ENCODE measurements at places on chromosomes 11 and 22.

DNA sequence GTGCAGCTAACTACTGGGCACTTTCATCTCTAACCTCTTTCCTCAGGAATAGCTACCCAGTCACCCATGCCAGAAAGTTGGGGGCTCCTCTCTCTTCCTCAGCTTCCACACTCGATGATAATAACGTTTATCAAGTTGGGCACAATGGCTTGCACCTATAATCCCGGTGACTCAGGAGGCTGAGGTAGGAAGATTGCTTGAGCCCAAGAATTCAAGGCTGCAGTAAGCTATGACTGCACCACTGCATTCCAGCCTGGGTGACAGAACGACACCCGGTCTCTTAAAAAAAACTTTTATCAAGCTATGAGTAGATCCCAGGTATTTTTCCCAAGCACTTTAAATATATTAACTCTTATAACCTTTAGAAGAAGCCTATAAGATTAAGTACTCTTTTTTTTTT is 2.0 kb downstream of the SF3A1 start:
- no peak for DNase-seq

GRCh38 chr11:72781063-72781312 is 12.9 kb downstream of the STARD10 start:
- DNase-seq, result no peak

DNA sequence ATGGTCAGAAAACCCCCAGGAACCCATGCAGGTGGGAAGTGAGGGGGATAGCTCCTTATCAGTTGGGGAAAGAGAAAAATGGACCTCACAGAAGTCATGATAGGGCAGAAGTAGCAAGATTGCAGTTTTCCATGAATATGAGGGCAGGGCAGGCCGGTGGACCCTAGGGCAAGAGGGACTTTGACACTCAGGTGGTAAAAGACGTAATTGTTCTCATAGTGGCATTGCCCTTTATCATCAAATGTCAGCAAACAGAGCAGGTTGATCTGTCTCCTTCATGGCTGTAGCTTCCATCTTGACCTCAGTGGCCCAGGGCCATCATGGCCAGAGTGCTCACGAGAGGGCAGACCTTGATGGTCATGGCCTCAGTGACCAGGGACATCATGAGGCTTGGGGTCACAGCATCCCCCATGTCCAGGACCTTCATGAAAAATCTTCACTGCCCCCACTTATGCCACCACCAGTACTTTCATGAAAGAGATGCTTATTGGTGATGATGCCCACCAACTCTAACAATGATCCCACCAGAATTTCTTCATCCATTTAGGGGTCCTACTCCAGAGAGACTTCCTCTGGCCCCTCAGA is 127.1 kb downstream of the SNX19 start:
- DNase-seq, result no peak

DNA sequence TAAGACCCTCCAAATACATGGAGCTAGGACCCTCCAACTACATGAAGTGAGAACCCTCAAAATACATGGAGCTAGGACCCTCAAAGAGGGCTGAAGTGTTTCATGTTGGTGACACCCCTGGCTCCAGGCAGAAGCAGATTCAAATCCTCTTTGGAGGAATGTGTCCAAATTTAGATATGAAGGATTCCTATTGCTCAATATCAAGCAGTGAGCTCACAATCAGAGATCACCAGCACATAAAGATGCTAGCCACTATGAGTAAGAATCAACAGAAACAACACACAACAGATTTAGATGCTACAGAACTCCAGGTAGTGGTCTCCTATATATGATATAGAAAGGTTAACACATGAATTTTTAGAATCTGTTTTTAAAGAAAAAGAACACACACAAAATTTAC is 11.2 kb upstream of the RAB3IL1 start:
- no peak for DNase-seq

DNA sequence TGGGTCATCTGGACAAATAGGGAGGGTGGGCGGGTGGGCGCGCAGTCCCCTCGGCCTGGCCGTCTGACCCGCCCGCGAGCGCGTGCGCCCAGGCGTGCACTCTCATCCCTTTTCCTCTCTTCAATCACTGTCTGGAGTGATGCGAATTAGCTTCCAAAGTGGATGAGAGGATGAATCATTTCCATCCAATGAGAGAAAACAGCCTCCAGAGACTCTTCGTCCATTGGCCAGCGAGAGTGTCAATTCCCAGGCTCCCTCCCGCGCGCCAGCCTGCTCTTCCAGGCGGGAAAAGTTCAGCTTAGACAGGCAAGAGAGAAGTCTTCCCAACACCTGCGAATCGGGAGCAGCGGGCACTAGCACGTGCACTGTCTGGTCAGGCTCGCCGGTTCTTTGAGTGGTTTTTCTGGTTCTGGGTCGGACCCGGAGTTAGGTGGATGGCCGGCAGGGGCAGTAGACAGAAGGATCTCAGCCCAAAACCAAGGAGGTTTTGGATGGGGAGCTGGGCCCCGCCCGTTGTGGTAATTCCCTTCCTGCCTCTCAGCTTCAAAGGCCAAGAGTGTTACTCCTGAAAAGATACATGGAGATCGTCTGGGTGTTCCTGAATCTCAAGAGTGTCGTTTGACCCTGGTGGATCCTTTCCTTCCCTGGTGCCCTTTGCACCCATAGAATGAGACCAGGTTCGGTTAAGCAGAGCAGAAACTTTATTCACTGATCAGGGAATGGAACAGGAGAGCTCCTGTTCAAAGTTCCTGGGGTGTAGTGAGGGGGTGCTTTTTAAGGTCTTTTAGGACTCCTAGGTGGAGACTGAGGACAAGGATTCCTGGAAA is 33.4 kb upstream of the GLYATL1 start:
- DNase-seq, result no peak

DNA sequence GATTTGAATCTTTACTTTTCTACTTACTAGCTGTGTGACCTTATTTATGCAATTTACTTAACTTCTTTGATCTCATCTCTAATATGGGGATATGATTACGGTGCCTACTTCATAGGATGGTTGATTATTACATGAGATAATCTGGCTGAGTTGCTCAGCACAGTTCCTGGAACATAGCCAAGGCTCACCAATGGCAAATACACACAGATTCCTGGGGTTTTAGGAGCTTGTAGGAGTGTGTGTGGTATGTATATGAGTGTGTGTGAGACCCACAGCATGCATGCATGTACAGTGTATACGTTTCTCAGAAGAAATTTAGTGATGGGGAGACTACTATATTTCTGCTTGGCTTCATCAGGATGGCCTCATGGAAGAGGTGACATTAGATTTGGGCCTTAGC is 256.9 kb downstream of the KIRREL3 start:
- DNase-seq, result no peak

DNA sequence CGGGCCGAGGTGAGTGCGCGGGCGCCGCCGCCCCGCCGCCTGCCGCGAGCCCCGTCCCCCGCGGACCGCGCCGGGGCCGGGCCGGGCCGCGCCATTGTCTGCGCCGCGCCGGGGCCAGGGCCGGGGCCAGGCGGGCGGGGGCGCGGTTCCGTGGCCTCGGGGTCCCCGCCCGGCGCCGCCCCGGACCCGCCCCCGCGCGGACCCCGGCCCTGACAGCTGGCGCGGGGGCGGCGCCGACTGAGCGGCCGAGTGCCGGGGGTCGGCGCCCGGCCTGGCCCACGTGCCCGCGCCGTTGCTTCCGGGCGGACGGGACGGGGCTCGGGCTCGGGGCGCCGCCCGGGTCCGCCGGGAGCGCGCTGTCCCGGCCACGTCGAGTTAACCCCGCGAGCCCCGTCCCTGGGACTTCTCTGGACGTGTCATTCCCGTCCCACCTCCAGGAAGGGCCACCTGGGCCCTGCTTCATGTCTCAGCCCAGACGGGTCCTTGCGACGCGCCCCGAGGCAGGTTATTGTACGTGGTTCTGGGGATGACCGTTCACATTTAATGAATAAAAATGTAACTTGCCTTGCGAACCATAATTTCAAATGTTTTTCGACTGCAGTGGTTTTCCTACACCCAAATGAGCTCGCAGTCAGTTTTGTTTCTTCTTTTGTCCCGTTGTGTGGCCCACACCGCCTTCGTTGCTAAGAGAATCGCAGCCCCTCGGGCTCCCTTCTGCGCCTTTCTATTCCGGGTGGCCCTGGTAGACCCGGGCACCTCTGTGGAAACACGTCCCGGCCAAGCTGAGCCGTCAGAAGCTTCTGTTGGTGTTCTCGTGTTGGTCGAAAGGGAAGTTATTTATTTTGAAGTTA is 562 bp downstream of the ZBED4 start:
- DNase-seq, result no peak

DNA sequence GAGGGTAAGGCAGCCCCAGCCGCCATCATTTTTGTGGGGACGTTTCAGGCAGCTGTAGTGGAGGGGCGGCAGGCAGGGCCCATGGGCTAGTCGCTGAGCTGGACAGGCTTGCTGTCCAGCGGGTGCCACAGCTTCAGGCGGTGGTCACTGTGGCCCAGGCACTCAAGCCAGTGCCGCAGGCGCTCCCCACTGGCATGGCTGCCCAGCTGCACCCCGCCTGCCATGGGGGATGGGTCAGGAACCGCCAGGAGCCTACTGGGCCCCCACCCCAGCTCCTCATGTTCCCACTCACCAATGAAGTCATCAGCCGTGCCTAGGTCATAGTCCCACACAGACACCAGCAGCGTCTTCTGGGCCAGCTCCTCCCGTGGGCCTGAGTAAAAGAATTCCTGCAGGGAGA is 6.0 kb downstream of the NDUFV1 start:
- DNase-seq, result no peak

DNA sequence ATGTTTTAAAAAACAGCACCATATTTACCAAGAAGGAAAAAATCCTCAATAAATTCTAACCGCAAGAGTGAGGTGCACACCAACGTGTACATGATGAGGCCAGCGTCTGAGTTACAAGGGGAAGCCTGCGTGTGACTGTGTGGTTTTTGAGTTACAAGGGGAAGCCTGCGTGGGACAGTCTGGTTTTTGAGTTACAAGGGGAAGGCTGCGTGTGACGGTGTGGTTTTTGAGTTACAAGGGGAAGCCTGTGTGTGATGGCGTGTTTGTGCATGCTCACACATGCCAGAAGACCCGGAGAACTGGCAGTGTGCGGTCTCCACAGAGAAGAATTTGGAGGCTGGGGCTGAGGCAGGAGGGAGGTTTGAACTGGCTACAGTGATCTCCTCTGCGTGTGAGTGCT is 1376.4 kb downstream of the TBC1D22A start:
- no peak for DNase-seq

GRCh38 chr22:27571463-27572277 is 229.9 kb downstream of the MN1 start:
- no peak for DNase-seq

DNA sequence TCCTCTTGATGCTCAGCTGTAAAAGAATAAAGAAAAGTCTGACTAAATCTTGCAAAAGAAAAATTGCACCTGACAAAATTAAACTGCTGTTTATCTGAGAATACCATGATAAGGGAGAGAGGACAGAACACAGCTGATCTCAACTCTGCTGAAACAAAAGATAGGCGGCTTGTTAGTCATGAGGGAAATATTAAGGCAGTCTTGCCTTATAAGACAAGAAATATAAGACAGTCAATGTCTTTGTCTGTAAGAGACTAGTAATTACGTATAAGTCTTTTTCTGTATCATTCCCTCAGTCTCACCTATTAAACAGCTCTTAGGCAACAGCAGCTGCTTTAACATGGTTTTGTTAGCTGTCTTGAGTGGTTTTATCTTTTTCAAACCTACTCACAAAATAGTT is 296.6 kb downstream of the LUZP2 start:
- DNase-seq, result no peak

GRCh38 chr22:33524511-33525260 is 395.6 kb downstream of the LARGE1 start:
- no peak for DNase-seq

DNA sequence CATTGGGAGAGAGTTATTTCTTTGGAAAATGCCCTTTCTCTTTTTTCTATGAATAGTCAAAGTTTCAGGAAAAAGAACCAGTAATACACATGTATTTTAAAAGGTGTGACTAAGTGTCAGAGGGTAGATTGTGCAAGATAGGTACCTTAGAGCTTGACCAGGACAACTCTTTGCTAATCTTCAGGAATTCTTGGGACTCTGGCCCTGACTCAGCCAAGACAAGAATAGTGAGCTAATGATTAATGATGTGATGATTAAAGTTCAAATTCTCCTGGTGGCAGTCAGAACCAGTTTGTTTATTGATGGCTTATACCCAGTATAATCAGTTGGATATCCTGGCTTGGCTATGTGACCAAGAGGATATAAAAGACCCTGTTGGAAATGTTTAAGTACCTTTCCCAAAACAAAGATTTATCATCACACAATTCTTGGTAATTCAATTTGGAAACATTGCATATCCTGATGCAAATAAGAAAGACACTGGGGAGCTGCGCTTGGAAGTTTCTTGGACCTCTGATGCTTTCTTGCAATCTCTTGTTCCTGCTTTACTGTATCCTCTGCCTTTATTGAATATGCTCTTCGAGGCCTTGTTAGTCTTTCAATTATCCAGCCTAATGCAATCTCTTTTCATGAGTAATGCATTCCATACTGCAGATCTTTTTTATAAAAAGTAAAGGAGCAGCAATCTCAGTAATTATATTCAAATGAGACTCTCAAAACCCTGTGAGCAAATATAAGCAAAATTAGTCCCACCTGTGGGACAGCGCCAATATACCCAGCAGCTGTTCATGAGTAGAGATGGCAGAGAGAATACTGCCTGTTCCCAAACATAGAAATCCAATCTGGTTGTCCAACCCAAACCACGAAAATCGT is 48.0 kb upstream of the CEP126 start:
- no peak for DNase-seq

DNA sequence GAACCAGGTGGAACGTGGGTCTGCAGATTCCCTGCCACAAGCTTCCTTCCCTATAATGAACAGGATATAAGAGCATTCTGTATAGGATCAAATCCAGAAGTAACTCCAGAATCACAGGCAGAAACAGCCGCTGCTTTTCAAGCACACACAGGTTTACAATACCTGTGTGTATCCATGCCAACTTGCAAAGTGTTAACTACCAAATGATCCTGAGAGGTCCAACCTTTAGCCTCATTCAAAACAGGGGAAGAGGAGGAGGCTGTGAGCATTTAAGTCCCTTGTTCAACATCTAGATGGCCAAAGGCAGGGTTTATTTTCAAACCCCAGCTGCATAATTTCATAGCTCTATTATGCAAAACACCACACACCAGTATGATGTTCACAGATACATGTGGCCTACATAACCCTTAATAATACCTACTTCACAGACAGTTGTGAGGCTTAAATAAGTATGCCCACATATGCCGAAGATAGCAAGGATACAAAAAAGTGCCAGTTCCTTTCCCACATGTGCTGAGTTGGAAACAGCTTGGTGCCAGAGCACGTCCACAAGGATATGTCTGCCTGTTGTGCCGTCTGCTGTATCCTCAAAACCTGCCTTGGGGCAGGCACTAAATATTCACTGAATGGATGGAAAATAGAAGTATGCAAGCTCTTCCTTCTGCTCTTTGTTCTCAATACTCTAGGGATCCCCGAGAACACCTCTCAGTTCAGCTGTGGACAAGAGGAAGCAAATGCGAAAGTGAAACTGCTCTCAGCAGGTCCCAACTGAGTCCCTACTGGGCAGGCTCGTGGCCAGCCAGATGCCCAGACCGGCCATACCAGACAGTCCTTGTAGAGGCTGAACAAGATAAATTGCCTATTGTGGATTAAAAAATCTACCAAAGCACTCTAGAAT is 66.8 kb downstream of the LARGE1 start:
- DNase-seq, result no peak

- no peak for DNase-seq
Observed at GRCh38 chr11:8973121-8973520, 8.9 kb upstream of the TMEM9B start.

GRCh38 chr11:115653926-115654325 is 149.7 kb upstream of the CADM1 start:
- no peak for DNase-seq

- DNase-seq, result no peak
Observed at GRCh38 chr11:110044226-110044968, 48.8 kb upstream of the ZC3H12C start.

GRCh38 chr11:27436916-27437315 is 35.7 kb downstream of the LGR4 start:
- DNase-seq, result no peak

- no peak for DNase-seq
Observed at GRCh38 chr11:10263929-10264328, 30.1 kb downstream of the SBF2 start.
